AG09309 (cell line): ENCODE measurements at places on chromosomes 12 and 14.

DNA sequence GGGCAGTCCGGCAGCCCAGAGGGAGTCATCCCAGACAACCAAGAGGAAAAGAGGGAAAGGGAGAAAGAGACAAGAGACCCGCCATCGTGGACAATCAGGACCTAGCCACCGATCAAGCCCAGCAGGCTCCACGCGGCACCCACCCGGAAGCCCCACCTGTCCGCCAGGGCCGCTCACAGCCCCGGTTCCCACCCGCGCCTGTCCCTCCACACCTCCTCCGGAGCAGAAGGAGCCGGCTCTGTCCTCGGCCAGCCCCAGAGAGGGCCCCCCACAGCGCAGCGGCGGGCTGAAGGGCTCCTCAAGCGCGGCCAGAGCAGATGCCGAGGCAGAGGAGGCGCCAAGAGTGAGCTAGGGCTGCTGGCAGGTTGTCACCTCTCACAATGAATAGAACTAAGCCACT lies 784.7 kb upstream of the FBXO33 start:
- DNase-seq: no peak

- no peak for DNase-seq
Observed at GRCh38 chr12:12715128-12715458, 2.1 kb upstream of the CDKN1B start.

- no peak for DNase-seq
Observed at GRCh38 chr12:115849262-115849943, 428.1 kb downstream of the MED13L start.

DNA sequence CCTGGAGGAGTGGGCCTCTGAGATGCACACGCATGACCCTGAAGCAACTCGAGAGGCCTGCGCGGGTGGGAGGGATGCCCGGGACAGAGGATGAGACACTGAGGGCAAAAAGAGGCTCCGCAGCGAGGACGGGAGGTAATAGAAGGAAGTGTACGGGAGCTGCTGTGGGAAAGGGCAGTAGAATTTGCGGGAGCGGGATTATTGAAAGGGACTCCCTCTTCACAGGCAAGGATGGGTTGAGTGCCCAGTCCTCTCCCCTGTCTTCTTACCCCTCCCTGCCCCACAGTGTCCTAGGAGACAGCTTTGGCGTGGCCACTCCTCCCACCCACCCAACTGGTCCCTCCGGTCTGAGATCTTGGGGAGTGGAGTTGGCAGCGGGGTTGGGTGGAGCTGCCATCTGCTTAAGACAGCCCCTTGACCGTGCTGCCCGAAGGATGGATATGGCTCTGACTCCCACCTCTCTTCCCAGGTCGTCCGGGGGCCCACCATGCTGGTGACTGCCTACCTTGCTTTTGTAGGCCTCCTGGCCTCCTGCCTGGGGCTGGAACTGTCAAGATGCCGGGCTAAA lies 15.7 kb upstream of the ESPL1 start:
- DNase-seq: no peak

DNA sequence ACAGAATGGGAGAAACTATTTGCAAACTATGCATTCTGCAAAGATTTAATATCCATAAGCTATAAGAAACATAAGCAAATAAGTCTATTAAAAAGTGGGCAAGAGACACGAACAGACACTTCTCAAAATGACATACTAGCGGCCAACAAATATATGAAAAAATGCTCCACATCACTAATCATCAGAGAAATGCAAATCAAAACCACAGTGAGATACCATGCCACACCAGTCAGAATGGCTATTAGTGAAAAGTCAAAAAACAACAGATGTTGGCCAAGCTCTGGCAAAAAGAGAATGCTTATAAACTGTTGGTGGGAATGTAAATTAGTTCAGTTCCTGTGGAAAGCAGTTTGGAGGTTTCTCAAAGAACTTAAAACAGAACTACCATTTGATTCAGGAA lies 121.3 kb downstream of the KCNMB4 start:
- no peak for DNase-seq

GRCh38 chr12:61272441-61272840 lies 987.8 kb upstream of the USP15 start:
- DNase-seq: no peak

- DNase-seq: no peak
Observed at GRCh38 chr12:33223956-33224355, 215.7 kb downstream of the SYT10 start.

GRCh38 chr12:1533602-1534304 lies 60.6 kb downstream of the FBXL14 start:
- no peak for DNase-seq

GRCh38 chr14:72524295-72524629 lies 369.6 kb downstream of the DPF3 start:
- DNase-seq: no peak

- DNase-seq: no peak
Observed at GRCh38 chr14:89325959-89326358, 91.1 kb downstream of the FOXN3 start.
